ENCODE measurements at places on chromosomes 7 and 10. TPM values are rescaled to one million over a fixed set of nuclear protein-coding genes. Genes with fewer than 3 reads are reported as not detected.

GRCh38 chr10:60816628-60817397 is 38.5 kb downstream of the CDK1 start:
- DNase-seq: peak; percentile 86

- no peak for DNase-seq
Observed at GRCh38 chr7:69610374-69611084, 12.3 kb downstream of the AUTS2 start.

DNA sequence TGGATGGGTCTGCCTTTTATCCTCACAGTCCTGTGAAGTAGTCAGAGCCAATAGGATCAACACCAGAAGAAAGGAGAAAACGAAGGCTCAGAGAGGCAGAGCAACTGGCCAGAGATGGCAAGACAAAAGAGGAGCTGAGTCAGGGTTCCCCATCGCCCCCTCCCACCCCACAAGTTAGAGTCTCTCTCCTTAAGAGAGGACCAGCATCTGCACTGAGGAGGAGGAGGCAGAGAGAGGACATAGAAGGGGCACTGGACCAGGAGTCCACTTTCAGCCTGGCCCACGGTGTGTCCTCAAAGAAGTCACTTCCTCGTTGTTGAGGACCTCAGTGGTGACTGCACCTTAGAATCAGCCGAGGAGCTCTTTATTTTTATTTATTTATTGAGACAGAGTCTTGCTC is 11.6 kb downstream of the SPOCK2 start:
- DNase-seq: no peak

DNA sequence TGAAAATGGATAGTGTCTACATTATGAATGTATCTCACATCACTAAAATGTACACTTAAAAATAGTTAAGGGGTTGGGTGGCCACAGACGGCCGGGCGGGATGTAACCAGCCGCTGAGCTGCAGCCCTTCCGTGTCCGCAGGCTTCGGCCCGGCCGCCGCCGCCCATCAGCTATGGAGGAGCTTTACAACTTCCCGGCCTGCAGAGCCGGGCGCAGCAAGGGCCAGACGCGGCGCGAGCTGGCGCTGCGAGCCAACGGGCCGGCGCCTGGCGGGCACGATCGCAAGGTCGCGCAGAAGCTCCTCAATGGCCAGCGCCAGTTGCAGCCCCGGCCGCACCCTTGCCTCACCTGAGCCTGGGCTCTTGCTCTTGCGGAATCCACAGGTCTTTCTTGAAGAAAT is 69.1 kb downstream of the KMT2C start:
- no peak for DNase-seq

KNDC1 gene
- 4.1 TPM for polyA plus RNA-seq

All from right renal cortex interstitium (tissue), 3 donors.